ENCODE measurements at places on chromosomes 16 and 17.
A peak's percentile ranks its signal among the peaks of the same experiment; 100 is the strongest.

DNA sequence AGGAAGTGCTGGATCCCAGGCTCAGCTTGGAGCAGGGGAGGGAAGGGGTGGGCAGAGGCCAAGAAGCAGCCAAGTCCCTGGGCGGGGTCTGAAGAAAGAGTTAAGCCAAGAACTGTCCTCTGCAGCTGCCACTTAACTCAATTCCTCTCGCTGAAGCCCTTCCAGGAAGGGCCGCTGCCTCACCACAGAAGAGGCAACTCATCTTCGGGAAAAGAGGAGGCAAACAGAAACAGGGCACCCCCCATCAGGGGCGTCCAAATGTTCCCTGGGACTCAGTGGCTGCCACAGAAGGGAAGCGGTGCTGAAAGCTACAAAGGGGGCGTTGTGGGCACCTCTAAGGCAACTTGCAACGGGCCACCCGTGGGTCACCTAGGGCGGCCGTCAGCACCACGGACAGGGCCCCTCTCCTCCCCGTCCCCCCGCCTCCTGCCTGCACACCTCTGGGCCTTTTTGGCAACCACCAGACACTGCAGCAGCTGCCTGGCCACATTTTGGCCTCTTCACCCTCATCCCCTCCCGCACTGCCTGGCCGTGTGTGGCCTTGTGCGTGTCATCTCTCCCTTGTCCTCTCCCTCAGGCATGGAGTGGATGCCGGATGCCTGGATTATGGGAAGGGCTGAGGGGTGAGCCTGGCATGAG lies 2.5 kb downstream of the TLCD3B start:
- DNase-seq, result no peak

GRCh38 chr16:12965274-12965804 lies 63.9 kb downstream of the SHISA9 start:
- no peak for DNase-seq

DNA sequence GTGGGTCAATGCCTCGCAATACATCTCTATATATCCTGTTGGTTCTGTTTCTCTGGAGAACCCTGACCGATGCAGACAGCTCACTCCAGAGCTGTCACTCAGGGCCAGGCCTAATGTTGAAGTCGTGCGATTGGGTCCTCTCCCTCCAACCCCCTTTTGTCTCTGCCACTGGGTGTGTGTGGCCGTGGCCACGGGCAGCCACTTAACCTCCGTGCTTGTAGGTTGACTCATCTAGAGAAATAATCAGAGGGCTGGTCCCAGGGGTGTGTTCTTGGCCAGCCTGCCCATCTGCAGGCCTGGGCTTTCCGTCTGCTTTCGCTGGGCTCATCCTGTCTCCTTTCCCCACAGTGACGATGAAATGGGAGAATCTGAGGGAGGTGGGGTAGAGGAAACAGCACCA lies 7.4 kb downstream of the ADAD2 start:
- DNase-seq, result peak; percentile 30

GRCh38 chr17:28570716-28571360 lies 486 bp downstream of the PIGS start:
- peak; percentile 20 for DNase-seq

GRCh38 chr17:80025140-80025539 lies 10.5 kb downstream of the TBC1D16 start:
- no peak for DNase-seq

DNA sequence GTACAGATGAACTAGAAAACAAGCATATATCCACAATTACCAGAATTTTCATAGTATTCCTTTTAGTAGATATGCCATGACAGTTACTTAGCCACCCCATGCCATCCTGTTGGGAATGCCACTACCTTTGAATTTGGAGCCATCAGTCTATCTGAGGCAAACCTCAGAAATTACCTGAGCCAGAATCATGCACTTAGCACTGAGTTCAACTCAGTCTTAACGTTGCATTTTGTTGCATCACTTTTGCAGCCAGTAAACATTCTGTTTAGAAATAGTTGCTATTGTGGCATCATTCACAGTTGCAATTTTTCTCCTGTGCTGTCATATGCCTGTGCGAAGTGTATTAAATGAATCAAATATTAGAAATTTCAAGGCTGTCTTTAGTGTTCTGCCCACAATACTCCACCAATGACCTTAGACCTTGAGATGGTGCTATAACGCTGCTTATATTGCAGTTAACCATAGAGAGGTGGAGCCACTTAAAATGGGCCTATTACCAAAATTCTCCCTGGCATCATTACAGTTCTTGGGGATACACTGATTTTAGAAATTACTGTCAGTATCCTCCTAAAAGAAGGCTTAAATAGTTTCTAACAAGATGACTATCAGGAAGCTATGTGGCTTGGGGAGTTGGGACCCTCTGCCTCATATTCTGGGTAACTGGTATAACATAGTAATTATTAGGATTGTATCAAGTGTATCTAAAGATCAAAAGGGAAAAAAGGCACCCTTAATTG lies 11.1 kb downstream of the PTRH2 start:
- no peak for DNase-seq

- no peak for DNase-seq
Measured at GRCh38 chr16:47008174-47008573, 34.7 kb upstream of the DNAJA2 start.

GRCh38 chr16:62863139-62863538 lies 826.9 kb upstream of the CDH8 start:
- DNase-seq, result no peak

DNA sequence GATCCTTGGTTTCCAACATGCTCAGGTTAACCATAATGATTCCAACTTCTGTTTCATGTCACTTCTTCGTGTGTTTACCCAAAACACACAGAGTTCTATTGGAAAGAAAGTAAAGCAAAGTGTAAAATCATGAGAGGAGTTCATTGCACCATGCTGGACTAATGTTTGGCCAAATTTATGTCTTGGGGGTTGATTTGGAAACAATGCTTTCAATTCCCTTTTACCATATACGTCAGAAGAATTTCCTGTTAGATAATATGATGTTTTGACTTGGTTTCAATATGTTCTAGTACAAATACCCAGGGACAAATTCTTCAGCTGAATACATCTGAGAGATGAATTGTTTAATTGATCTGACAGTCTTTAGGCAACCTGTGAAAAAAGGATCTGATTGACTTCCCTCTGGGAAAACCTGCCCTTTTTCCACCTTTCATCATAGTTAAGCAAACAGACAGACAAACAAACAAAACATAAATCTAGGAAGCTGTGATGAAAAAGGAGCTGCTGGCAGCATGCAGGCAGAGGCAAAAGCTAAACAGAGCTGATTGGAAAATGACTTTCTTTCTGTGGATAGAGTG lies 26.0 kb upstream of the MPHOSPH6 start:
- no peak for DNase-seq

- DNase-seq, result no peak
Measured at GRCh38 chr17:45656527-45657181, 127.5 kb upstream of the CRHR1 start.

DNA sequence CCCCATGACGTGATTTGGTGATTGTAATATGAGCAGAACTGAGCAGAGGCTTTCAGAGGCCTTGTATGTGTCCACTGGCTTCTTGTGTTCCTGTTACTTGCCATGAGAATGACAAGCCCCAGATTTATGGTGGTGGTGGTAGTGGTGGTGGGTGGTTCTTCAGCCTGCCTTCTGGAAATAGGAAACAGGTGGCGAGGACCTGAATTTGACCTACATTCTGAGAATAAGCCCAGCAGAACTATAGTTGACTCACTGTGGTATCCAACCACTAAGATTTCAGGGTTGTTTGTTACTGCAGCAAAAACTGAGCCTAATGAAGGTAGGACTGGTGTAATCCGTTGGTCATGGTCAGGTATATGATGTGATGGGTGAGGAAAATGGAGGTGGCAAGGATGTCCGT lies 93.0 kb downstream of the SHISA9 start:
- no peak for DNase-seq

- DNase-seq, result no peak
Measured at GRCh38 chr16:425740-426114, 278 bp downstream of the RAB11FIP3 start.

DNA sequence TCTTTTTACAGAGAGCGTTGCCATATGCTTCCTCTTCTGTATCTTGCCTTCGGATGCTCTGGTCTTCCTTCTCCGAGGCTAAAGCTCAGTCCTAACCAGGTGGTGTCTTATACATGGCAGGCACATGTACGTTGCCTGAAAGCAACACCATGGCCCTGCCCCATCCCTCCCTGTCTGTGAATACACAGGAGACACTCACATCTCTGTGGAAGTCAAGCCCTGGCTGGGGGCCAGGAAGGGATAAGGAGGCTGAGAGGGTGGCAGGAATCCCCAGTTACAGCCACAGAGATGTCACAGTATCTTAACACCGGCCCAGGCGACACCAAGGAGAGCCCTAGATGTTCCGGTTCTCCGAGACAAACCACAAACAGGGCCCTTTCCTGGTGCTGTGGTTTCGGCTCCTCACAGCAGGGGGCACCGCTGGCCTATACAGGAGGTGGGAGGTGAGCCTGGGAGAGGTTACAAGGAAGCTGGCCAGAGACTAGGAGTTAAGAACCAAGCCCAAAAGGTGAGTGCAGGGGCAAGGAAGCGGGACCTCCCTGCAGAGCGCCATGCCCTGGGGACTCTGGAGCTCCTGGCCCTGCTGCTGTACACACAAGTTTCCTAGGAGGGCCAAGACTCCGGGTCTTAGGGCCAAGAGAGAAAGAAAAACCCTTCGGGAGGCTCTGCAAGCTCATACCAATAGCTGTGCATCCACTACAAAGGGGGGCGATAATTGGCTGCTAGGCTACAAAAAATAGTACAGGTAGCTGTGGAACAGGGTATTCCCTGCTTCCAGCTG lies 41.7 kb downstream of the SRL start:
- peak; percentile 69 for DNase-seq

GRCh38 chr17:40319651-40320540 lies 10.9 kb downstream of the RARA start:
- no peak for DNase-seq

Measured in PC-3 (cell line).